SK-N-SH (cell line): ENCODE measurements at places on chromosomes 2 and 18.

- no peak for DNase-seq
- H3K4me3 ChIP-seq: no peak overlapping the region
- H3K27me3 ChIP-seq: no peaks in the 10 kb centered on the region
- H3K36me3 ChIP-seq: no peaks in the 10 kb centered on the region
- H3K27ac ChIP-seq: no peak overlapping the region
- H3K4me1 ChIP-seq: no peaks in the 10 kb centered on the region
Measured at GRCh38 chr2:81895620-81896250, 1591.2 kb upstream of the LRRTM1 start.

DNA sequence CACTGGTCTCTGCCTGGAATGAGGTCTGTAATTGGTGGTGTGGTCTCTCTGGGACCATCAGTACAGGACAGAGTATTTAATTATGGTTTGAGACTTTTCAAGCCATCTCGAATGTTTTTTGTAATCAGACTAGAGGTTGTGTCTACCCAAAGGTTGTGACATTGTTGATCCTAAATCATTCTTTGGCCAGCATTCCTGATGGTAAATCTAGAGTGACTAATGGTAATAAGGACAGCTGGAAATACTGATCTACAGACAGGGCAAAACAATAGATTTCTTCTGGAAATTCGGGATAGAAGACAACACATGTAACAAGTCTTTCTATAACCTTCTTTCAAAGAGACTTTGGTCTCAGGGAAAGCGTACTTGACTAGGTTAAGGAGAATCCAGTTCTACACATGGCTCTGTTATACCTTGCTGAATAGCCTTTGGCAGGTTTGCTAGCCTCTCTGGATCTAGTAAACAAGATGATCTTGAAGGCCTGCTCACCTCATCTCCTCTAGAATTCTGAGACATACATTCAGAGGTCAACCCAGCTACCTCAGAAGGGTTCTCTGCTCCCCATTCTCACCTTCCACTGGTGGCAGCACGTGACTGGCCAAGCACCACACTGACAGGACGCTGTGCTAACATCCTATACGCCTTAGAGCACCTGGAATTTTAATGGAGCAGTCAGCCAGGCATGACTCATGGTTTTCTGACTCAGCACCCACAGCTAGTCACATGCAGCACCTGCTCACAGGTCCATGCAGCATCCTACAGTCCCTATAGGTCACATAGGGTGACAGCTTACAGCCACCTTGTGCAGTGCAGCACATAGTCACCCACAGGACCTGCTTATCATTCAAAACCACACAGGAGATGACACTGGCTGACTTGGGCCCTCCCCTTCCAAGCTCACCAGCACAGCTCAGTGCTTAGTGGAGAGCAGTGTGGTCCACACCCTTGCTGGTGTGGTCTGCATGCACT lies 12.2 kb downstream of the PLB1 start:
- H3K36me3 ChIP-seq: no peaks in the 10 kb centered on the region
- H3K27ac ChIP-seq: no peak overlapping the region
- no peak overlapping the region for H3K4me3 ChIP-seq
- H3K4me1 ChIP-seq: peaks cover 6% of the 10 kb centered on the region; the same call in 1 of the 2 replicates
- DNase-seq: no peak
- H3K27me3 ChIP-seq: peaks cover 21% of the 10 kb centered on the region; the same call in 1 of the 2 replicates

- H3K36me3 ChIP-seq: no peaks in the 10 kb centered on the region
- no peak overlapping the region for H3K4me3 ChIP-seq
- H3K27me3 ChIP-seq: no peaks in the 10 kb centered on the region
- H3K27ac ChIP-seq: peak overlapping the region; percentile 89
- H3K4me1 ChIP-seq: peaks cover 12% of the 10 kb centered on the region
Measured at GRCh38 chr18:59873641-59874040, 26.2 kb upstream of the PMAIP1 start.

- no peaks in the 10 kb centered on the region for H3K27me3 ChIP-seq
- H3K36me3 ChIP-seq: peaks cover 3% of the 10 kb centered on the region
- DNase-seq: no peak
- no peak overlapping the region for H3K4me3 ChIP-seq
- no peak overlapping the region for H3K27ac ChIP-seq
Measured at GRCh38 chr2:21318263-21318662, 194.5 kb downstream of the TDRD15 start.

- H3K4me3 ChIP-seq: peak overlapping the region; percentile 84
- DNase-seq: peak; percentile 99
- H3K36me3 ChIP-seq: no peaks in the 10 kb centered on the region
- peaks cover 53% of the 10 kb centered on the region for H3K4me1 ChIP-seq
Measured at GRCh38 chr2:237691908-237692600, 64.7 kb downstream of the LRRFIP1 start.

DNA sequence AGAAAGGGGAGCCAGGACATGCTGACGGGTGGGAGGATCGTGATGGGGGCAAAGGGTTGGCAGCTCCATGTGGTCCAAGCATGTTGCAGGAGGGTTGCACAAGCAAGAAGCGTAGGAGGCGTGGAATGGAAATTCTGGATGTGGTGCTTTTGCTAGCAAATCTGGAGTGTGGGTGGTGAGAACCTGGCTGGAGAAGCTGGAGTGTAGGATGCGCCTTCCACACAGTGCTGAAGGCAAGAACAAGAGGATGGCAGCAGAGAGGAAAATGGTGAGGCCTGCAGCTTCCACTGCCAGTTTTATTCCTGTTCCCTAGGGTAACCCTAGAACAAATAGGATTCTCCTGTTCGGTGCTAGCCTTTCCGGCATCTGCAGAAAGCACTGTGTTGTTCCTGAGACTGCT lies 22.4 kb downstream of the CREG2 start:
- no peak overlapping the region for H3K4me3 ChIP-seq
- peaks cover 11% of the 10 kb centered on the region; the same call in 1 of the 2 replicates for H3K27me3 ChIP-seq
- H3K36me3 ChIP-seq: no peaks in the 10 kb centered on the region
- no peaks in the 10 kb centered on the region for H3K4me1 ChIP-seq
- H3K27ac ChIP-seq: no peak overlapping the region
- DNase-seq: no peak

GRCh38 chr2:200033929-200034328 lies 78.5 kb downstream of the MAIP1 start:
- no peak overlapping the region for H3K4me3 ChIP-seq
- DNase-seq: no peak
- H3K27ac ChIP-seq: no peak overlapping the region
- H3K27me3 ChIP-seq: no peaks in the 10 kb centered on the region

- no peaks in the 10 kb centered on the region for H3K27me3 ChIP-seq
- DNase-seq: no peak
- H3K27ac ChIP-seq: no peak overlapping the region
- H3K36me3 ChIP-seq: no peaks in the 10 kb centered on the region
- H3K4me1 ChIP-seq: no peaks in the 10 kb centered on the region
Measured at GRCh38 chr2:135829378-135830135, 7.4 kb downstream of the LCT start.

DNA sequence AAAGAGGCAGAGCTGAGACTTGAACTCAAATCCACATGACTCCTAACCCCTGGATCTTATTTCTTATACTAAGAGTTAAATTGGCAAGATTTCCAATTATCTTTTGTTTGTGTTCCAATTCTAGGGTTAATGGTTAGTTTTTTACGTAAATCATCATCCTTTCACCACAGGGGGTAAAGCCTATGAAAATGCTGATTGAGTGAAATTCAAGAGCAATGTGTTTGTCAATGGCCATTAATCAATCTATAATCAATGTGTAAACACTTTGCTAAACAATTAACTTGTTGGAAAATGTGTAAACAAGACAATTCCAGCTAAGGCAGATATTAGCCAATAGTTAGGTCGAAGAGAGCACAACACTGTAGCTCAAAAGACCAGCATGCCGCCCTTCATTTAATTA lies 376.5 kb upstream of the ACVR2A start:
- no peak overlapping the region for H3K27ac ChIP-seq
- no peaks in the 10 kb centered on the region for H3K36me3 ChIP-seq
- no peak for DNase-seq
- no peaks in the 10 kb centered on the region for H3K4me1 ChIP-seq

- no peak overlapping the region for H3K4me3 ChIP-seq
- no peak overlapping the region for H3K27ac ChIP-seq
- no peaks in the 10 kb centered on the region for H3K27me3 ChIP-seq
Measured at GRCh38 chr2:1480671-1481076, 67.4 kb downstream of the TPO start.

DNA sequence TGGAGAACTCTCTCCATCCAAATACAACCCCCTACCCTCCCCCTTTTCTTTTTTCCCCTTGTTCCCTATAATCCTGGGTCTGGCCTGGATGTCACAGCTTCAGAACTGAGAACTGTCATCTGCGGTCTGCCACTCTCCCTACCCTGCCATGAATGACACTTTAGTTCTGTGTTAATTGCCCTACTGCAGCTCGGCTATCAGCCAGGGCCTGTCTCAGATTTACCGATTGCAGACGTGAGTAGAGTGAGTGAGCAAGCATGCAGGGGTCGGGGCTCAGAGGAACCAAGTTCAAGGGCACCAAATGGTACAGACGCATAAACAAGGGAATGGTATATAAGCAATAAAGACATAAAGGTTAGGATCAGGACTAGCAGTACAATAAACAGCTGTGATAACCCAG lies 967.8 kb downstream of the BCL11A start:
- H3K4me3 ChIP-seq: no peak overlapping the region
- H3K36me3 ChIP-seq: no peaks in the 10 kb centered on the region
- DNase-seq: peak; percentile 4
- H3K4me1 ChIP-seq: no peaks in the 10 kb centered on the region
- H3K27ac ChIP-seq: no peak overlapping the region

DNA sequence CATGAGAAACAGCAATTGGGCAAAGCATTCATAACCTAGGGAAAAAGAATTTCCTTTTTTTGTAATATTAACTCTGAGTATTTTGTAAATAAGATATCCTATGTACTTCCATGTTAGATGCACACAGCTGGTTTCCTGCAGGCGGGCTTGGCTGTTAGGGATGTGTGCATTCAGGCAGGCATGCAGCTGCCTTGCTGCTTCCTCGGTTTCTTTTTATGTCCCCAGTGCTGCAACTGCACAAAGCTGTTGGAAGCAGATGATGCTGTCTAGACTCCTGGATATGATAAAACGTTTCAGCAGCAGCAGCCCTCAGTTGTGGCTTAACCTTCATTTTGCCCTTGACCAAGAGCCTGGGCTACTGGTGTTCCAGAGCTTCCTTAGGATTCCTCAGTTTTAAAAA lies 89.4 kb upstream of the EML6 start:
- H3K4me3 ChIP-seq: no peak overlapping the region
- H3K27me3 ChIP-seq: no peaks in the 10 kb centered on the region
- H3K4me1 ChIP-seq: peaks cover 22% of the 10 kb centered on the region
- peaks cover 76% of the 10 kb centered on the region for H3K36me3 ChIP-seq
- peak overlapping the region; percentile 82 for H3K27ac ChIP-seq

DNA sequence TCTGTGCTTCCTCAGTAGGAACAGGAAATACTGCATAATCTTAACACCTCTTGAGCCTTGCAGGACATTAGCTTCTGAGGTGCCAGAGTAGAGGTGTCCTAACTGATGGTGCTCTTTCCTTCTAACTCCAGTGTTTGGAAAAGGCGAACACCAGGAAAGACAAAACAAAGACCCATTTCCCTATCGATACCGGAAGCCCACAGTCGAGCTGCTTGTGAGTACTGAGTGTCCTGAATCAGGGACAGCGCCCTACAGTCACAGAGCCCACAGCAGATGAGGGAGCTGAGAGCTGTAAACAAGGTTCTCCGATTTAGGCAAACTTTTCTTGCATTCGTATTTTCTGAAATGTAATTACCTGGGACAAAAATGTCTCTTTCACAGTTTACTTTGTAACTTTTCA lies 50.7 kb downstream of the SLC14A2 start:
- H3K4me1 ChIP-seq: peaks cover 3% of the 10 kb centered on the region
- no peak overlapping the region for H3K4me3 ChIP-seq
- no peak overlapping the region for H3K27ac ChIP-seq
- DNase-seq: no peak
- H3K27me3 ChIP-seq: no peaks in the 10 kb centered on the region

DNA sequence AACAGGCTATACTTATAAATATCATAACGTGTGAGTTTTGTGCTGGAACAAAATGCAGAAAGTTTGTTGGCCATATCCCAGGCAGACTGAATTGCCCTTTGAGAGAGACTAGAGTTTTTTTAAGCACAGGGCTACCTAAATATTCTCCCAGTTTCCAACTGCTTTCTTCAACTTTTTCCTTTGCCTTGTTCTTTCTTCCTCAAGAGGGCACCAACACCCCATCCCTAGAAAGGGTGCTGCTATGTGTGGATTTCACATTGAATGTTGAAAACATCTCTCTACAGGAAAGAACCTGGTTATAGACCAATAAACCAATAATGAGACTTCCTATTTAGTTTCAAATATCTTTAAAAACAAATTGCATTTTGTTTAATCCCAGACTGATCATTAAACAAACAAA lies 87.9 kb downstream of the ICOS start:
- H3K27ac ChIP-seq: no peak overlapping the region
- no peaks in the 10 kb centered on the region; the same call in 1 of the 2 replicates for H3K4me1 ChIP-seq
- H3K27me3 ChIP-seq: no peaks in the 10 kb centered on the region; the same call in 1 of the 2 replicates
- DNase-seq: peak; percentile 20
- no peaks in the 10 kb centered on the region for H3K36me3 ChIP-seq

- H3K27me3 ChIP-seq: peaks cover 83% of the 10 kb centered on the region
- DNase-seq: no peak
- H3K4me3 ChIP-seq: no peak overlapping the region
- H3K36me3 ChIP-seq: no peaks in the 10 kb centered on the region
Measured at GRCh38 chr18:79789091-79789891, 8.4 kb upstream of the KCNG2 start.

- H3K27me3 ChIP-seq: no peaks in the 10 kb centered on the region
- H3K4me3 ChIP-seq: no peak overlapping the region
- H3K36me3 ChIP-seq: no peaks in the 10 kb centered on the region
- DNase-seq: no peak
- H3K4me1 ChIP-seq: peaks cover 40% of the 10 kb centered on the region
- H3K27ac ChIP-seq: no peak overlapping the region; the same call in 1 of the 2 replicates
Measured at GRCh38 chr2:101740555-101740964, 43.1 kb downstream of the MAP4K4 start.

DNA sequence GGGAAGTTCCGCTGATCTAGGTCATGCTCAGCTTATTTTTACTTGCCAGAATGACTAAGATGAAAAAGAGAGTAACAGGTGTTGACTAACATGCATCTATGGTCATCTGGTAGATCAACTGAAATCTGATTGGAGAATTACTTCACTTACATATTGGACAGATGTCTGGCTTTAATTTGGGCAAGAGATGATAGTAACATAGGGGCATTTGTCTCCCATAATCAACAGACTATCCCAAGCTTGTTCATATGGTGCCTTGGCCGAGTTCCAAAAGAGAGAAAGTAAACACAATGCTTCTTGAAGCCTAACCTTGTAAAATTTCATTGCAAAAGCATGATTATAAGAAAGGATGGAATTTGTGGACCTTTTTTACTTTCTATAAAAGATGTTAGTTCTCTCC lies 503.7 kb downstream of the ADCYAP1 start:
- no peak overlapping the region for H3K27ac ChIP-seq
- H3K36me3 ChIP-seq: no peaks in the 10 kb centered on the region
- no peak for DNase-seq
- H3K27me3 ChIP-seq: no peaks in the 10 kb centered on the region

- H3K36me3 ChIP-seq: no peaks in the 10 kb centered on the region
- no peaks in the 10 kb centered on the region for H3K4me1 ChIP-seq
- H3K4me3 ChIP-seq: no peak overlapping the region
- no peak for DNase-seq
- H3K27me3 ChIP-seq: no peaks in the 10 kb centered on the region
Measured at GRCh38 chr2:156837635-156838370, 401.6 kb downstream of the GPD2 start.
